ENCODE measurements at places on chromosomes 5 and 9.

GRCh38 chr5:158875272-158875679 lies 224.4 kb downstream of the EBF1 start:
- no peak for DNase-seq

DNA sequence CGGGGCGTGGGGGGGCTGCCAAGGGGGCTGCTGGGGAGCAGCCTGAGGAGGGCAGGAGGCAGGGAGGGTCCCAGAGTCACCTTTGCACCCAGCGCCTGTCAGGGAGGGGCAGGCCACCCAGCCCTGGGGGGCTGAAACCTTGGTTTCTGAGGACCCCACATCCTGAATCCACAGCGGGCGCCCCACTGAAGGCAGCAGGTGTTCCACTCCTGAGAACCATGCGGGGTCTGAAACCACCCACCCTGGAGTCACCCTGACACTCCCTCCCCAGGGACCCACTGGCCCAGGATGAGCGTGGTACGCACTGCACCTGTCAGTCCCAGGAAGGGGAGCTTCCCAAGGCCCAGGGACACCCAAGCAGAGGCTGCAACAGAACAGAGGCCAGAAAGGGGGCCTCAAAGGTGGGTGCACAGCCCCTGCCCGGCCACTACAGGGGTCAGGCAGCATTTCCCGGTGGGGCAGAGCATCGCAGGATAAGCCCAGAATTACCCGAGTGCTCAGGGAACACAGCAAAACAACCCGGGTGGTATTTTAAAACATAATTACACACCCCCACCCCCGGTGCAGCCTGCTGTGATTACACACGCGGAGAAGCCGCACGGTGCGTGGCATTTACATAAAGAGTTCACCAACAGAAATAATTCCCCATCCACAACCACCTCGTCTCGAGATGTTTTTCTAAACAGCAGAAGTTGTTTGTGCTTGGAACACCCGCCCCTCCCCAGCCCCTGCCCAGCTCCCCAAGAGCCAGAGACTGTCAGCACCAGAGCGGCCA lies 57.3 kb upstream of the UBAC1 start:
- peak; percentile 50 for DNase-seq

DNA sequence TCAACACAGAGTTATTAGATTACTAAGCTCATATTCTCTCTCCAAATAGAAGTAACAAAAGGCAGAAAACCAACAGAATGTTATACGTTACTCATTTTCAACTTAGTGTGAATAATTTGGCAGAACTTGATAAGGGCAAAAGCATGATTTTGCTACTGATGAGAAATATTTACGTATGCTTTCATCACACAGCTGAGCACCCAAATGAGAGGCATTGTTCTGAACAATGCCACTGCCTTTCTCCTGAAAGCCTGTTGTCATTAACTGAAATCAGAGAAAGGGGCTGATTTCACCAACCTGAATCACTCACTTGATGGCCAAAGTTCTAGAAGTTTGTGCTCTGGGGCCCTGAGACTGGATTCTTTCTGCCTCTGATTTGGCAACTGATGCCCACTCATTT lies 367.5 kb upstream of the PTGER4 start:
- DNase-seq = no peak

DNA sequence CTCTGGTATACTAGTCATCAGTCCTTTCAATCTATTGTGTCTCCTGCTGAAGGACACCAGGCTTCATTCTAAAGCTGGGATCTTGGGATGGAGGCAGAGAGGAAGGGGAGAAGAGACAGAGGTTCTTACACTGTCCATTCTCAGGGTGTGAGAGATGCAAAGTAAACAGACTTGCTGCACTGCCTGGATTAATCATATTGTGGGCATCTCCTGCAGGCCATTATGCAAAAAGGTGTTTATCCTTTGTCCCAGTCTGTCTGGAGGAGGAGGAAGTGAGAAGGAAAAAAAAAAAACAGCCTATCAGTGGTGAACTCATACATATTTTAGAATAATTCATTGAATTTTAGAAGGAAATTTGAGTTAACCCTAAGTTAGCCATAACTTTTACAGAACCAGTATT lies 92.9 kb upstream of the TNPO1 start:
- no peak for DNase-seq

- DNase-seq = peak; percentile 54
These were observed 6.9 kb upstream of the GMCL2 start for GRCh38 chr5:178194026-178194425.

DNA sequence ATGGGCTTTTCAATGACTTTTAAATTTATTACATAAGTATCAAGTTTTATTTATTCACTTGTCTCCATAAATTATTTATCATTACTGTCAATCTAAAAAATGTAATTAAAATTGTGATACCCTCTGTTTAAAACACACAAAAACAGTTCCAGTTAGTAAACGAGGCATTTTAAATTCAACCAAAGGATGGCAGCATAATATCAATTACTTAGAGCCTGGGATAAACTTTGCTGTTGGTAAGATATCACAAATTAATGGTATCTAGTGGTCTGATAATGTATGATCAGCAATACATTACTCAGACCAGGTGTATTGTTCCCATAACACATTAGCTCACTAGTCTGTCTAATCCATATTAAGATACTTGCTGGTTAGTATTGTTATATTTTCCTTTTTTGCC lies 9.6 kb upstream of the IFNE start:
- no peak for DNase-seq

DNA sequence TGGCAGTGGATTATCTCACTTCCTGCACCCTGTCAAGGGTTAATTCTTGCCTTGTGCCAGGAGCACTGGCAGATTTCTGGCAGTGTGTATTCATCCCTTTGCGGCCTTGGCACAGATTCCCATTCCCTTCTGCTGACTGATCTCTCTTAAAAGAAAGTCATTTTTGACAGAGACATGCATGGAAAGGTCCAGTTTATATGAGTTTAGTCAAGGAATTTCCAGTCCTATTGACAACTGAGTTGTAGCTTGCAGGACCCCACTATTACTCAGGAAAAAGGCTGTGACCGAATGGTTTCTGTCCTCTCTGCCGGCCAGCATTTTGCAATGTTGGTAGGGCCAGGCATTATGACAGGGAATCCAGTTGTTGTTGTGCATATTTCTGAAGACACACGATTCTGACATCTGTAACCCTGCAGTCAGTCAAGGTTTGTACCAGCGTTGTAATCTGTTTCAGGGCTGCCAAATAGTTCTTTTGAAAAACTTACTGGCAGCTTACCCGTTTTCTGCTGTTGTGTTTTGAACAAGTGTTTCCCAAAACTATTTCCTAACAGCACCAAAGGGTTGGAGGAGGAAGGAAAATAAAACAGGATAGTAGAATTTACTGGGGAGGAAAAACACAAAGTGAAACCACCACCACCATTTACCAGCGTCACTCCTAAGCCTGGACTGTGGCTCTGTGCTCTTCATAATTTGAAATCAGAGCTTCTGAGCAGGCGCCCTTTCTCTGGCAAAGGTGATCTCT lies 243.4 kb upstream of the KLF4 start:
- DNase-seq = no peak

DNA sequence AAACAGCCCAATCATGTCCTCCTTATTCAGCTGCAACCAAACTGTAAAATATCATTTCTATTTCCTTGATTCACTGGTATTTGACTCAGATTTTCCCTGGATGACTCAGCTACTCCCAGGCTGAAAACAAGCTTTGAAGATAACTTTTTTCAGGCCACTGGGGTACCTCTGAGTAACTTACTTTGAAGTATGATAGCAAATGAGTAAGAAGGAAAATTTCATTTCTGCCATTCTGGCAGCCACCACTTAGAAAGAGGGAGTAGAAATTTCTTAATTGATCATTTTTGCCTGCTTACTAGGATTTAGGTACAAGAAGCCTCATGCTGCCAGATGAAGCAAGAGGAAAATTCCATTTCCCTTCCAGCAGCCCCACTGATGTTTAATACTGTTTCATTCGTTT lies 247.4 kb downstream of the PRELID2 start:
- no peak for DNase-seq

GRCh38 chr5:157819502-157820115 lies 39.3 kb downstream of the CLINT1 start:
- no peak for DNase-seq

GRCh38 chr5:14971873-14972272 lies 100.3 kb upstream of the ANKH start:
- DNase-seq = no peak

DNA sequence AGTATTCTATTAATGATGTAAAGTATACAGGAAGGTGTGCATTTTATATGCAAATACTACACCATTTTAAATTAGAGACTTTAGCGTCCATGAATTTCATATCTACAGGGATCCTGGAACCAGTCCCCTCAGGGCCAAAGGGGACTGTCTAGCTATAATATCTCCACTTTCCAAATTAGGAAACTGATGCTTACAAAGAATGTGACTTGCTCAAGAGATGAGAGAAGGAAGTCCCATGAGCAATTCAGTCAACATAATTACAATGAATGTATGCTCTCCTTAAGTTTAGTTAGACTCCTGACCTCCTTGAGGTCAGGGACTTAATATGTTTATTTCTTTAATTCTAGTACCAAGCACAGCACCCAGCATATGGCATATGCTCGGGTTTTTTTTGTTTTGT lies 23.7 kb downstream of the NIPBL start:
- no peak for DNase-seq

- DNase-seq = no peak
These were observed 93.9 kb downstream of the SETX start for GRCh38 chr9:132260846-132261245.

DNA sequence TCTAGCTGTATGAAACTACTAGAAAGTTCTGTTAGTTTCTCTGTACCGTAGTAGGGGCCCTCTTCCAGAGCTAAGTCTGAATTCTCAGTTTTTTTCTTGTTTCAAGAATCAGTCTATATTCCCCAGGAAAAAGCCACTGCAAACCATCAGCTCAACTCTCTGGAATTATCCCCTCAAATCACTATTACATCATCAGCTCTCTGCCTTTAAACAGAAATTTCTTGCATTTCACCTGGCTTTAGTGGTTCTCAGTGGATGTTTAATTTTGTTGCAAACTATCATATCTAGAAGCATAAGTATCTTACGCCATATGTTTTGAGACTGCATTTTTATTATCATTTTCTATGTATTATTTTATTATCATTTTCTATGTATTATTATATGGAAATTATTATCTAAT lies 55.2 kb upstream of the PPP2CA start:
- DNase-seq = no peak

GRCh38 chr5:116773926-116774325 lies 199.3 kb upstream of the SEMA6A start:
- DNase-seq = no peak

Data from H7 (cell line).